ENCODE measurements at places on chromosomes 3 and 15. TPM values are rescaled to one million over a fixed set of nuclear protein-coding genes. Genes with fewer than 3 reads are reported as not detected.

- no peak for DNase-seq
These were observed 21.3 kb downstream of the SNRK start for GRCh38 chr3:43307649-43308048.

Gene SCN5A
- 2.0 TPM for total RNA-seq

DNA sequence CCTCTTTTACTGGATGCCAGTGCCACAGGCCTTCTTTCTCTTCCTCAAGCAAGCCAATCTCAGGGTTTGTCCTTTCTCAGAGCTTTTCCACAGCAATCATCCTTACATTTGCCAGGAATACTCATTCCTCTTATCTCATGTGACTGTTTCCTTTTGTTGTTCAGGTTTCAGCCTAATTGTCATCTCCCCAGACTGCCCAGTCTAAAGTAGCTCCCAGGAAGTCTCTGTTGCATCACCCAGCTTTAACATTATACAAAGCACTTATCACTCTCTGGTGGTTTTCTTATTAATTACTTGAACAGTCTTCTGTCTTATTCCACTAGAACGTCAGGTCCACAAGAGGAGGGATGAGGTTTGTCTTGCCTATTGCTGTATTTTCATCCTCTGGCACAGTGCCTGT lies 65.8 kb downstream of the CADPS start:
- no peak for DNase-seq

Gene MYRIP
- 10.3 TPM for total RNA-seq

DNA sequence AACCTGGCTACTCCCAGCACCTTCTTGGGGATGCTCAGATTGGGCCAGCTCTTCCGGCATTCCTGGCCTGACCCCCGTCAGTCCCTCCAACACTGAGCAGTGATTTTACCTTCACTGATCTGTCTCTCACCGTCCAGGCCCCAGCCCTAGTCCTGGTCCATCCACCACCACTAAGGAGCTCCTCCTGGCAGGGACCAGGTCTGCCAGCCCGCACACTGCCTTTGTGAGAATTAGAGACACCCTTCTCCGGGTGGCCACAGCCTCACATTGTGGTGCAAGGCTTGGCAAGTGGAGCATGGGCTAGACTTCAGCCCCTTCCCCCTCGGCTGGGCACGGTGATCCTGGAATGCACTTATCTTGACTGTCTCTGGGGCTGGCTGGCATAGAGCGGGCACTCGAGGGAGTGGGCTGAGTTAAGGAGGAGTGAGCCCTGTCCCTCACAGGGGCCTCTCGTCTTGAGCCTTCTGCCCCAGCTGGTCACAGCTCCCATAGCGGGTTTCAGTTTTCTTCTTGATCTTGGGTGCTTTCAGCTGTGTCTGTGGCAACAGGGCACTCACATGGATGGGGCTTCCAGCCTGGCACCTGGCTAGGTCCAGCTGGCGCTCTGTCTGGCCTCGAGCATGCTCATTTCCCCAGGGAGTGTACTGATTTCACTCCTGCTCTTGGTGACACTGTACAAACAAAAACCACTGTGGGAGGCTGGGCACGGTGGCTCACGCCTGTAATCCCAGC lies 53.9 kb downstream of the LINGO1 start:
- no peak for DNase-seq

DNA sequence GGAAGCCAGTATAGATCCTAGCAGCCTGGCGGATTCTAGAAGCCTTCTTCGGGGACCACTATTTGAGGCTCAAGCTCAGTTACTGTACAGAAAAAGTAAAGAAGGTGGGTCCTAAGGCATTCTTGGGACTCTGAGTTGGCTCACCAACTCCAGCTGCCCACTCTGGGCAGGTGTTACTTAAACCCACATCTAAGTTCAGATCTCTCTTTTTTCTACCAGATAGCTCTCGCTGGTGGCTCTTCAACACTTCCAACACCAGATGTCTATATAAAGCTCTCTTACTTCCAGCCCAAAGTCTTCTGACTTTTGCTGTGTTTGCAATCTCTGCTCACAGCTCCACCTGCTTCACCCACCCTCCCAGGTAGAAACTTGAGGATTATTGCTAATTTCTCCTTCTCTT lies 232.8 kb upstream of the TPRG1 start:
- DNase-seq, result no peak
